CD14-positive monocyte (primary cell): ENCODE measurements at places on chromosomes 3 and 15.

GRCh38 chr15:38093931-38094330 lies 158.7 kb upstream of the SPRED1 start:
- no peak overlapping the region for H3K27ac ChIP-seq
- no peak for DNase-seq
- H3K4me1 ChIP-seq, result no peaks in the 10 kb centered on the region
- no peaks in the 10 kb centered on the region for H3K27me3 ChIP-seq
- no peak overlapping the region for H3K4me3 ChIP-seq

DNA sequence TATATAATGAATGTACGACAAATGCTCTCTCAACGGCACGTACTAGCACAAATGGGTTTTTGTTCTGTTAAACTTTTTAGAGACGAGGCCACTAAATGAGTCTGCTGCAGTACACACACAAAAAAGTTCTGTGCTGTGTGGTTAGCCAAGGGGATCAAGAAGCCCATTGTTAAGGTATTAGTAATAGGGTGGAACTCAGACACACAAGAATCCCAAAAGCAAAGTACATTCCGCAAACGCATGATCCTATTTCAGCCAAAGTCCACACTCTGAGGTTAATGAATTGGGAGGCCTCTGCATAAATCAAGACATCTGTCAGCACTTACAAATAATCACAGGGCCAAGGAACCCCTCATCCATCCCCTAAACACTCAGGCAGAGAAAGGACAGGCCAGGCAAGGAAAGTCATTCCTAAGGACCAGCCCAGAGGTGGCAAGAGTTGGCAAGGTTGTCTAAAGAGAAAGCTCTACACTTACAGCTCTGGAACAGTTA lies 12.1 kb downstream of the OSBPL10 start:
- H3K27me3 ChIP-seq, result no peaks in the 10 kb centered on the region
- no peaks in the 10 kb centered on the region for H3K4me1 ChIP-seq
- H3K4me3 ChIP-seq, result no peak overlapping the region
- H3K27ac ChIP-seq, result no peak overlapping the region

DNA sequence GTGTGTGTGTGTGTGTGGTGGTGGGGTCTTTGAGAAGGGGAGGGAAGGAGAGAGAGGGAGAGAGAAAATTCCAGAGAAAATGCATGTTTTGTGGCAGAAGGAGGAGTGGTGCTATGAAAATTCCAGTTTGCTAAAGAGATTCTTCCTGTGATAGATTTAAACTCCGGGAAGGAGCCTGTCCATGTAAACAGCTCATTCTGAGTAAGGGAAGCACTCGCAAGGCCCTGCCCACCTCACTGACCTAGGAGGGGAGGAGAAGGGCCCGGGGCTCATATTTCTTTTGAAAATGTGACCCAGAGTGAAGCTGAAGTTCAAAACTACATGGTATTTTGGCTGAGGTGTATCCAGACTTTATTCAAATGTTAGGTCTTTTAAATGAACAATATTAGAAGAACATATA lies 41.3 kb downstream of the ADAMTSL3 start:
- no peak for DNase-seq
- H3K27me3 ChIP-seq, result no peaks in the 10 kb centered on the region
- H3K36me3 ChIP-seq, result no peaks in the 10 kb centered on the region
- H3K4me1 ChIP-seq, result no peaks in the 10 kb centered on the region
- no peak overlapping the region for H3K4me3 ChIP-seq
- H3K27ac ChIP-seq, result no peak overlapping the region

- H3K27me3 ChIP-seq, result no peaks in the 10 kb centered on the region
- no peak overlapping the region for H3K27ac ChIP-seq
- no peak overlapping the region for H3K4me3 ChIP-seq
- no peaks in the 10 kb centered on the region for H3K4me1 ChIP-seq
- no peak for DNase-seq
Observed at GRCh38 chr3:180073561-180073960, 36.8 kb upstream of the PEX5L start.
